ENCODE measurements at places on chromosomes 11 and 22.
A peak's percentile ranks its signal among the peaks of the same experiment; 100 is the strongest.

- DNase-seq = no peak
These were observed 171.6 kb downstream of the LARGE1 start for GRCh38 chr22:33748714-33749113.

GRCh38 chr11:7246179-7246578 lies 5.5 kb upstream of the SYT9 start:
- no peak for DNase-seq

DNA sequence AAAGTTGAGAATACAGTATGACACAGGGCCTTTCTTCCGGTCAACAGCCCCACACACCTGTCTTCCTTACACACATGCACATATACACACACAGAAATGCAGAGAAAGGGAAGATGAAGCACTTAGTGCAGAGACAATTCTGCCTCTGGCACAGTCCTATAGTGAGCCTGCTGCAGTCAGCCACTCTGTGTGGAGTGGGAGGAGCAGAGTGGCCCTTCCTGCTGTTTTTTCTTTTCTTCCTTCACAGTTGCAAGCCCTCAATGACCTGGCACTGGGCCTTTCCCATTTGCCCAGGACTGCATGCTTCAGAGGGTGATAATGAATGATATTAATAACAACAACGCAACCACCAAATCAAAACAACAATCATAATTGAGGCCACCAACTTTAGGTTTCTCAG lies 527.0 kb upstream of the B3GAT1 start:
- no peak for DNase-seq

DNA sequence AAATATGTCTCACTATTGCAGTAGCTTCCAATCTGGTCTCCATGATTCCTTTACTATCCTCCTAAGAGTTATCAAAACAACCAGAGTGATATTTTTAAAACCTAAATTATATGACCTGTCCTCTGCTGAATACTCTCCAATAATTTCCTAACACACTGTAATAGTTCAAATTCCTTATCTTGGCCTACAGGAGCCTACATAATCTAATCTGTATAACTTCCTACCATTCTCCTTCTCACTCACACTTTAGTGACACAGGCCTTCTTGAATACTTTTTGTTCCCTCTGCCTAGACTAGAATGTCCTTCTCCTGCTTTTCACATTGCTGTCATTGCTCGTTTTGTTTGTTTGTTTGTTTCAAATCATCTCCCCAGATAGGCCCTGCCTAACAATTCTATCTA lies 9.4 kb downstream of the FHIP1B start:
- no peak for DNase-seq

DNA sequence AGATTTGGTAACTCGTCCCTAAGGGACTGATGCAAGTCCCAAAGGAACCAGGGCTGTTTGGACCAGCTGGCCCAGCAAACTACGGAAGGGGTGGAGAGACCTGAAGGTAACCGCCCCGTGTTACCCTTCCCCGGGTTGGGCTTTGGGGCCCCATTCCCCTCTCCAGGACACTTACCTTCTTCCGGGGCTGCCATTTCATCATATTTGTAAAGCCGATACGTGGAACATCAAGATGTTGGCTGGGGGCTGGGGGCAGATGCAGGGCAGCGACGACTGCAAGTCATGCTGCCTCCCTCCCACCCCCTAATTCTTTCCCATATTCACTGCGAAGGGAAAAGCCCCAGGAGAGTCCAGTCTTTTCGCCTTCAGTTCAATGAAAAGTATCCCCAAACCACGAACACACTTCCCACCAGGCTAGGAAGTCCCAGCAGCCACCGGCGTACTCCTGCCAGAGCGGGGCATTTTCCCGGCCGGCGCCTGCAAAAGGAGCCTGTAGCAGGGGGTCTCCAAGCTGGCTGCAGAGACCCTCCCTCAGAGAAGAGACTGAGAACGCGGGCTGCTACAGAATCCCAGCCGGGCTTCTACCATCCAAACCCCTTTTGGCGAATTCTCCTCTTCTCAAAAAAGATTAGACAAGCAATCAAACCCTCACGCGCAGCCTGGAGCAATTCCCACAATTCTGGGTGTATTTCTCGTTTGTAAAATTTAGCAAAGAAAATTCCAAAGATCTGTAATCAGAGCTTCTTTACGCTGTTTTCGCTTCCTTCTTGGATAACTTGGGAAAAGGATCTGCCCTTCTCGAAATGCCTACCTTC lies 236.7 kb downstream of the TTC28 start:
- DNase-seq = peak; percentile 28

GRCh38 chr22:42946546-42947198 lies 68.3 kb downstream of the PACSIN2 start:
- DNase-seq = no peak

- no peak for DNase-seq
These were observed 65.2 kb upstream of the CECR2 start for GRCh38 chr22:17303840-17304779.

- DNase-seq = peak; percentile 60
These were observed 1.5 kb downstream of the HSPB2 start for GRCh38 chr11:111913997-111914396.

DNA sequence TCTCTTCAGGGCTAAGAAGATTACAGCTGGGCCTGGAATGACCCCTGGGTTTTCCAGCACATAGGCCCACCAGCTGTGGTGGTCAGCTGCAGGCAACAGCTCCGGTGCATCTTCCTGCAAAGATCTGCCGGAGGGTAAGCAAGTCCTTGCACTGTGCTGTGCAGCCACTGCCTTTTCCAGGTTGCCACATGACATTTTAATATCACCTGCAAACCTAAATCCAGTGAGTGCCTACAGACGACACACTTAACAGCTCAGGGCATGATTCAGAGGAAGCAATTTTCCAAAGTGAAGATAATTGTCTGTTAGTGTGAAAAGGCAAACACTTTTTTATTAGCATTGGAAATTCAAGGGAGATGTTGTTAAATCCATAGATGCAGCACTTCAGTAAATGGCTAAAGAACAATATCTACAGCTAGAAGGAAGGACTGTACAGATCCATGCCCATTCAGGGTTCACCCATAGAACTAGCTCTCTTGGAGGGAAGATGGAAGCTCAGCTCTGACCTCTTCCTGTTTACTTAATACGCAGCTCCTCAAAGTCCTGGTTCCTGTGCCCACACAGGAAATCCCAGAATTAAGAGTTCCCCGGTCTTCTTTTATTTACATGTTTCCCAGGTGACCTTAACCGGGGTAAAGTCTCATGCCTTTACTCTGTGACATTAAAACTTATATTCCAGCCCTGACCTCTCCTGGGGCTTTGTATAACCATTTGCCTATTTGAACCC lies 13.3 kb upstream of the NRIP3 start:
- peak; percentile 44 for DNase-seq

DNA sequence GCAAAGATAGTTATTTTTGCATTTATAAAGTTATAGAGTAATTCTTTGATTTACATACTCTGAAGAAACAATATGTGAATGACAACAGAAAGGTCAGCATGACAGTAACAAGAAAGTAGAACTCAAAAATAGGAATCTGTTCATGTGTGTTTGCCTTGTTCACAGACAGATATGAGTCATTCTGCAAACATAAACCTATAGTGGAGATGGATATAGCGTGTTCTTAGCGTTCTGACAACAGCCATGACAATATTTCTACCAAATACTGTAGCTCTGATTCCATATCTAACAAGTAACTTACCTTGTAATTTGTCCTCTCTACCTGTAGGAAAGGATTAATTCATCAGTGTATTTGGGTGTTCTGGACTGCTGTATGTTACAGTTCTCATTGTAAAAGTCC lies 208.5 kb upstream of the MTMR2 start:
- DNase-seq = no peak

DNA sequence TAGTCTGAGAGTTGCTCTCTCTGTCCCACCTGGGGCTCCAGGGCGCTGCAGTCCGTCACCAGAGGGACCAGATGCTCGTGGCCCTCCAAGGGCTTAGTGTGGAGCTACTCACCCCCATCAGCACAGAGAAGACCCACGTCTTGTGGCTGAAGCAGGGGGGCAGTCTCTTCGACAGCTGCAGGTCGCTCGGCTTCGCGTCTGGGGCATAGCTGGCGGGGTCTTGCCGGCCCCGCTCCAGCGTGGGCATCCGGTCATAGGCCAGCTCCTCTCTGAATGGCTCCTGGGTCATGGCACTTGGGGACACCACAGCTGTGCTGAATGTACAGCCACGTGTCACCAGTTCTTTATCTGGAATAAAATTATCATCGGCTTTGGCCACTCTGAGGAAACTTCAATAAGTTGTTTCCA lies 608 bp downstream of the MLC1 start:
- no peak for DNase-seq

- DNase-seq = no peak
These were observed 9.9 kb downstream of the GVQW3 start for GRCh38 chr11:76391021-76391420.

DNA sequence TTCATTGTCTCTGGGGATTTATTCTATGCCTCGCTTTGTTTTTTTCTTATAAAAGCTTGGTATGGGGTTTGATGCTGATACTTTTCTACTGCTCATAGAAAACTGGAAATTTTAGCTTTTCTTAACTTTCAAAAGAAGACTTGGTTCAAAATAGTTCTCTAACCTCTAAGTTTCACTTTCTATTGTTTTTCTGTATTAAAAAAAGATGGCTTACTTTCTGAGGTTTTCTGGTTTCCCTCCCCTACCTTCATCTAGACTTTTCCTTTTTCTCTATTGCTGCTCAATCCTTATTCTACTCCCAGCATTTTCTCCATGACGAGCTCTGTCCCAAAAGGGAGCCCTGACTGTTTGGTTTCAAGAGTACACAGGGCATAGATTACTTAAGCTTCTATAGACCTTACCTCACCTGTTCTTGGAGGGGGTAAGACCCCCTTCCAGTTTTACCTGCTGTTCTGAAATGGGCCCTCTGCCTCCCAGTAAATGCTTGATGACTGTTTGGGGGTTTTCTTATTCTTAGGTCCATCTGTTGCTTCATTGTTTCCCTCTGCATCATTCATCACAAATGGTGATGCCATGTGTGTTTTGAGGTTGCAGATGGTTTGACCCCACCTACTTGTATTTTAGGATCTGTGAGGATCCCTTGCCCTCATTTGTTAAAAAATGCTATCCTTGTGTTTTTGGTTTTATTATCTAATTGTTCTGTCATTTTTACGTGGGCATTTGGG lies 29.5 kb downstream of the DNHD1 start:
- no peak for DNase-seq

GRCh38 chr11:111523343-111523742 lies 8.8 kb downstream of the HOATZ start:
- no peak for DNase-seq

GRCh38 chr11:90220391-90220790 lies 2.5 kb downstream of the CHORDC1 start:
- DNase-seq = peak; percentile 51

GRCh38 chr11:120717042-120717441 lies 205.5 kb downstream of the GRIK4 start:
- no peak for DNase-seq

GRCh38 chr11:69310934-69311766 lies 17.2 kb downstream of the MYEOV start:
- no peak for DNase-seq

DNA sequence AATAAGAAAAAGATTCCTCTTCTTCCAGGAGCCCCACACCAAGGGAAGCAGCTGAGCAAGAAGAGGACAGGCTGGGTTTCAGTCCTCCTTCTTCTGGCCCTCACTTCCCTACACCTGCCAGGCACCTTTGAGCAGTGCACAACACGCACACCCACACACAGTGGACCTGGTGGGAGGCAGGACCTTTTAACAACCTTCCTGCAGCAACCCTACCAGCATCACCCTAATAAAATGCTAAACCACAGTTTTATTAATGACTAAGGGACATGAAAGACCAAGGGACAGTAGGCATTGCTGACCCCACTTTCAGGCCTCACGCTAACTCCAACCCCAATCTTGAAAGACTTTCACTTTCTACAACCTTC lies 12.2 kb downstream of the ARAP1 start:
- DNase-seq = no peak

DNA sequence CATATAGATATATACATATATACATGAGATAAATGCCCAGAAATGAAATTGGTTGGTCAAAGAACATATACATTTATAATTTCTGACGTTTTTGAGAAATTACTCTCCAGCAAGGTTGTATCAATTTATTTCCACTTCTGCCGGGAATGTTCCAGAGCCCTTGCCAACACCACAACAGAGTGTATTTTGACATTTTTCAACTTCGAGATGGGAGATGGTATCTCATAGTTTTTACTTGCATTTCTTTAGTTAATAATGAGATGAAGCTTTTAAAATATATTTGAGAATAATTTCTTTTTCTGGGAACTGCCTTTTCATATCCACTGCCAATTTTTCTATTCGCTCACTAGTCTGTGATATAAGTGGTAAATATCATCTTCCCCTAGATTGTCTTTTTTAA lies 19.3 kb upstream of the CLMP start:
- no peak for DNase-seq

DNA sequence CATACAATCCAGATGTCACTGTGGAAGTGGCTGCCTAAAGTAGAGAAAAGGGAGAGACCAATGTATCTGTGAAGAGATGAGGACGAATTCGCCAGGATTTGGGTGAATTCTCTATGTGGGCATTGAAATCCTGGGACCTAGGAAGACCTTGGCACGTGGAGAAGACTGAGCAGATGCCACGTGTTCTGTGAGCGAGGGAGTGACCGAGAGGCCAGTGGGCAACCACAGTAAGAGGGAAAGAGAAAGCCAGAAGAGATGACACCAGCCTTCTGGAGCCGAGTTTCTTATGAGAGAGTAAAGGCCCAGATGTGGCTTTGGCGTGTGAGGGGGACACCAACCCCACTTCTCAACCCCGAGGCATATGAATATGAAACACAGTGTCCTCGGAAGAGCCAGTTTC lies 228.1 kb downstream of the BUD13 start:
- DNase-seq = no peak

DNA sequence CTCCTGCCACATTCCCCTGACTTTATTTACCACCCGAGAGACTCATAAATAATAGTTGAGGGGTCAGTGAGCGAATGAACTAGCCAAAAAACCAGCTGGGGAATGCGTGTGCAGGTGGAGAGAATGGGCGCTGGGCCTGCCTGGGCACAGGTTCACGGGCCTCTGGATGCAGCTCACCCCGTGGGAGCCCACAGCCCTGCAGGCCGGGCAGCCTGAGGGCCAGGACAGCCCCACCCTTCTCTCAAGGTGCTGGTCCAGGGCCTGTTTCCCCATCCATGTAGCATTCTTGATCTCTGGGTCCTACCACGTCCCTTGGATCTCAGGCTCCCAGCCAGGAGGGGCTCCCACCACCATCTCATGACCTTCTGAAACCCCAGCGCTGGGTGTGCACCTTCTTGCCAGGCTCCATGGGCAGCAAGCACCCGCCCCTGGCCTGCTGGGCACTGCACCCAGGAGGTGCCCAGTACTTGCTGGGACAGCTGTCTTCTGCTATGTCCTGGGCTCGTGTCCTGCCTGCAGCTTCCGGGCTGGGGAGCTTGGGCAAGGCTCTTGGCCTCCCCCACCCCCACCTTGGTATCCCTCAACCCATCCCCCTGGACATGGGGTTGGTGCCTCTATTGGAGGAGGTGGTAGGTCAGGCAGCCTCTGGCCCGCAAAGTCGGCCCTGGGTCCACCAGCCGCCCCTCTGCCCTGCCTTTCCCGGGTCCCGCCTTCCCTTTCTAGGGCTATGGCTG lies 43.1 kb upstream of the CCDC188 start:
- no peak for DNase-seq

GRCh38 chr11:92839450-92839849 lies 130.0 kb upstream of the MTNR1B start:
- DNase-seq = no peak

- no peak for DNase-seq
These were observed 270.6 kb downstream of the FAT3 start for GRCh38 chr11:92495107-92495793.
